BJ (cell line): ENCODE measurements at places on chromosomes 11 and 22.

DNA sequence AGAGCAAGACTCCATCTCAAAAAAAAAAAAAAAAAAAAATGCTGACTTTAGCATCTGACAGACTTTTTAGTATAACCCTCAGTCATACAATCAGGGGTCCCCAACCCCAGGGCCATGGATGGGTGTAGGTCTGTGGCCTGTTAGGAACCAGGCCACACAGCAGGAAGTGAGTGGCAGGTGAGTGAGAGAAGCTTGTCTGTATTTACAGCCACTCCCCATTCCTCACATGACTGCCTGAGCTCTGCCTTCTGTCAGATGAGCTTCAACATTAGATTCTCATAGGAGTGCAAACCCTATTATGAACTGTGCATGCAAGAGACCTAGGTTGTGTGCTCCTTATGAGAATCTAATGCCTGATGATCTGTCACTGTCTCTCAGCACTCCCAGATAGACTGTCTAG, 3.3 kb downstream of the FAM227A start:
- DNase-seq = no peak

GRCh38 chr22:31289344-31289743, 2.9 kb downstream of the PIK3IP1 start:
- no peak for DNase-seq

DNA sequence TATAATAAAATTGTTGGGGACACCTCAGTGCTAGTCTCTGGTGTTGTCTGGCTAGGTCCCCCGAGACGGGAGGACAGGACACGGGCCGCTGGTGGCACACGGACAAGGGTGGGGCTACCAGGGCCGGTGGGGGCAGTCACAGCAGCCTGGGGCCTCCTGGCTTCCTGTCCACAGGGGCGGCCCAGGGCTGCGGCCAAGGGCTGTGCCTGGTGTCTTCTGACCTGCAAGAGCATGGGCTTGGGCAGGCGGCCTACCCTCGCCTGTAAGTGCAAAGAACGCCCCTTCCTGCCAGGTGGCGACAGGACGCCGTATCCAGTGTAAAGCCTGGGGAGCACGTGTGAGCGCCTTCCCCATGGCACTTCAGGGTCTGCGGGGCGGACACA, 3.6 kb downstream of the LRFN4 start:
- DNase-seq = no peak

- DNase-seq = no peak
These were observed 316.0 kb downstream of the ETS1 start for GRCh38 chr11:128271401-128271800.

- DNase-seq = no peak
These were observed 186.4 kb downstream of the BLID start for GRCh38 chr11:121929581-121929980.

DNA sequence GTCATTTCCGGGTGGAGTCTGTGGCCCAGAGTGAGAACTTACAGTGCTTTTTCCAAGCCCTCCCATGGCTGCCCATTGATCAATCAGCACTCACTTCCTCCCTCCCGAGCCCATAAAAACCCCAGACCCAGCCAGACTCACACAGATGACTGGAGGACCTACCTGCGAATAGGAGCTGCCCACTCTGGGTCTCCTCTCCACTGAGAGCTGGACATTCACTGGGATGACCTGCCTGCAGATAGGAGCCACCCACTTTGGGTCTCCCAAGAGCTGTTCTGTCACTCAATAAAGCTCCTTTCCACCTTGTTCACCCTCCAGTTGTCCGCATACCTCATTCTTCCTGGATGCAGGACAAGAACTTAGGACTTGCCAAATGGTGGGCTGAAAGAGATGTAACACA, 56.0 kb upstream of the B3GNT6 start:
- no peak for DNase-seq

GRCh38 chr11:15843309-15843872, 513.0 kb downstream of the SOX6 start:
- DNase-seq = no peak

- no peak for DNase-seq
These were observed 4.0 kb downstream of the TECTA start for GRCh38 chr11:121105063-121105480.

DNA sequence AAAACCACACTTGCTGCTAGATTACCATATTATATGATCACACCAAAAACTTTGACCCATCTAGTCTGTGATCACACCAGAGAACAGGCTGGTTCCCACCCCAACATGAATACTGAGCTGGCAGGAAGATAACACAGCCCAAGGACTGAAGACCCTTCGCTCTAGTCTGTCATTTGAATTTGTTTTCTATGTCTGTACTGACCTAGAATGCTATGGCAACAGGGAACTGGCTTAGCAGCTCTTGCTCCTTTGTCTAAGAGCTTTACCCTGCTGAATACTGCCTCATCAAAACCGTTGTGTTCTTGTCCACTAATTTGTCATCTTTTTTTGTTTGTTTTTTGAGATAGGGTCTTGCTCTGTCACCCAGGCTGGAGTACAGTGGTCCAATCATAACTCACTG, 420.4 kb downstream of the AASDHPPT start:
- no peak for DNase-seq

- DNase-seq = no peak
These were observed 9.5 kb downstream of the SDF2L1 start for GRCh38 chr22:21651521-21652009.

DNA sequence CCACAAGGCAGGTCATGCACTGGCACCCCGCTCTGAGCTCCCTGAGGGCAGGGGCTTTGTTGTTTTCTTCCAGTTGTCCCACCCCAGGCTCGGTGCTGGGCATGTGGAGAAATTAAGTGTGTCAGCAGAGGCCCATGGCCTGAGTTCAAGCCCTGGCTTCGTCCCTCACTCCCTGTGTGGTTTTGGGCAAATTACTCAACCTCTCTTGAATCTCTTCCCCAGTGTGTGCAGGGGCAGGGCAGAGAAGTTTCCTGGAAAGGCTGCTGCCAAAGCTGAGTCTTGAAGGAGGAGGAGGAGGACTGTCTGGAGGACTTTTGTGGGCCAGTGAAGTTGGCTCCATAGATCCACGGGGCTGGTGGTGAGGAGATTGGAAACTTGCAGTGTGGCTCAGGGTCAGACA, 138.1 kb upstream of the E2F8 start:
- DNase-seq = no peak

GRCh38 chr11:47955061-47955755, 25.2 kb upstream of the PTPRJ start:
- DNase-seq = no peak

- DNase-seq = no peak
These were observed 67.5 kb downstream of the MN1 start for GRCh38 chr22:27734066-27734465.

DNA sequence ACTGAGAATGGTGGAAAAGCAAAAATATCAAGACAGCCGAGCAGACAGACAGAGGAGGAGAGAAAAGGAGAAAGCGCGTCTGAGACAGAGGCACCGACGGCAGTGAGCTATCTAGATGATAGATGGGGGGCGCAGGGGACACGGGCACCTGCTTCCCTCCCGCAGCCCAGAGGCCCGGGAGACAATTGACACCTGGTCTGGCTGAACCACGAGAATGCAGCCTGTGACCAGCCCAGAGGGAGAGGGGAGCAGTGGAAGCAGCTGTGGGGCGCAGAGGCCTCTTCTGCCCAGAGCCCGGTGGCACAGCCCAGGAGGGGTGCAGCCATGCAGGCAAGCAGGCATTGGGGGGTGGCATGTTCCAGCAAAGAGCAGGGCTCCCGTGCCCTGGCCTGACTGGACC, 48.2 kb downstream of the ELFN2 start:
- no peak for DNase-seq
